ENCODE measurements at places on chromosomes 3 and 15.

DNA sequence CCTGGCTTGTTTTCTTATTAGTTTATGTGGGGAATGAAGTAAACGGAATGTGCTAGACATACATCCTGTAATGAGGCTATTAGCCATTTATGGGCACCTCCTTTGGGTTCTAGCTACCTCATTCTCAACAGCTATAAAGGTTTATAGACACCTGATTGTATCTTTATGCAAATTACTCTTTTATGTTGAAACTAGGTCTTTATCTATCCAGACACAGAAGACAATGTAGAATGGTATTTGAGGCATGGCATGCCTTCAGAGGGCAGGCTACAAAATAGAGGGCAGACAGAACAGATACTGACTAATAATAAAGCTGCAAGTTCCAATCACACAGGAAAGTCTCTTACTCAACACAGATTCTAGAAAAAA, 27.1 kb downstream of the TBC1D2B start:
- DNase-seq = no peak

DNA sequence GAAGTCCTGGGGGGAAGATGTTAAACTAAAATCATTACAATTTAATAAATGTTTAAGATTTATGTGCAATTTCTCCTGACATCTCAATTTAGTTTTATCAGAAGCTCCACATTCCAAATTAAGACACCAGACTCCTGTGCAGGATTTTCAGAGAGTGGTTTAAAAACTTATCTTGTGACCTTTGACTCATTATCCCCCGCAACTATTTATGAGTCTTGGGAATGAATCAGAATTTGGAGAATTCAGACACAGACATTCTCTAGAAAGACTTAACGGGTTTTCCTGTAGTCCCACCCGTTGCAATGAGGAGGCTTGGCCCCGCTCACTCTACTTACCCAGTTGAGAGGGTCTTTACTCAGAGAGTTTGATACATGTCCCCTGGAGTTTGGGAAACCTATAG, 7.1 kb downstream of the OR5K2 start:
- no peak for DNase-seq

- no peak for DNase-seq
Measured at GRCh38 chr3:134348524-134348923, 25.7 kb downstream of the AMOTL2 start.

GRCh38 chr15:27278761-27279160, 307.8 kb downstream of the GABRG3 start:
- no peak for DNase-seq

- DNase-seq = no peak
Measured at GRCh38 chr3:38109580-38110313, 27.2 kb downstream of the ACAA1 start.

GRCh38 chr3:161474139-161474538, 22.5 kb upstream of the OTOL1 start:
- DNase-seq = no peak

DNA sequence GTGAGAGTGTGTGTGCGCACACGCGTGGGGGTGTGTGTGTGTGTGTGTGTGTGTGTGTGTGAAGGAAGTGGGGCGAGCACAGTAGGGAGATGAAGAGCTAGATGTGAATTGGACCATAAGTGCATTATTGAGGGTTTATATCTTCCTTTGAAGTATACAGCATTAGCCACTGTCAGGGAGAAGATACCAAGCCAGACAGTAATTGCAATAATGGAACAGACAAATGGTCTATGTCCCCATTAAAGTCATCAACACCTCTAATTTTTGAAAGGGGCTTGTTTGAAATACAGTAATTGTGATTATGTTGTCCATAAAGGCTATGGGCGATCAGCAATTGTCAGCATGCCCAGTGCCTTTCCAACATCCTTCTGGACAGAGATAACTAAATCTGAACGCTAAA, 429.2 kb upstream of the NR2F2 start:
- DNase-seq = no peak

- no peak for DNase-seq
Measured at GRCh38 chr3:64016941-64017620, 6.2 kb downstream of the PSMD6 start.

DNA sequence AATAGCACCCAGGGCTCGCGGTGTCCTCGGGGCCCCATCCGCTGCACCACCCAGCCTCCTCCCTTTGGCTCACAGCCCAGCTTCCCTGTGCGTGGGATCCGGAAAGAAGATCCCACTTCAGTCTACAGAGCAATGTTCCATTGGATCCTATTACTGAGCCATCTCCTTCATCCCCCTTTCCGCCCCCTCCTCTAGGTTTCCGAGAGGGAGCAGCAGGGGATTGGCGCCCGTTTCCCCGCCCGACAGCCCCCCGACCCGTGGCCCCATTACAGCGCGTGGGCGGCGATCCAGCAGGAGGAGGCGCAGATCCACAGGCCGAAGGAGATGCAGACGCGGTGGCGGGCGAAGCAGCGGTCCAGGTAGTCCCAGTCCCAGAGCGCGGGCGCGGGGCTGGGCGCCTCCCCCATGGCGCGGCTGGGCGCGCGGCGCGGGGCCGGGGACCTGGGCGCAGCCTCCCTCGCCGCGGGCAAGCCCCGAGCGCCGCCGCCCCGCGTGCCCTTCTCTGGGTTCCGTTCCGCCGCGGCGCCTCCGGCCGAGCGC, 340 bp downstream of the TMEM44 start:
- no peak for DNase-seq

Data from stimulated activated CD4-positive, alpha-beta T cell treated with anti-CD3 and anti-CD28 coated beads, Interleukin-1b, Interleukin-23, amount 100 ng/mL, for 1 hour (primary cell).